ENCODE measurements at places on chromosomes 5 and 9.

- DNase-seq = no peak
These were observed 208.6 kb downstream of the DRD1 start for GRCh38 chr5:175235251-175235960.

- DNase-seq = no peak
These were observed 40.9 kb upstream of the NSMF start for GRCh38 chr9:137499858-137500661.

DNA sequence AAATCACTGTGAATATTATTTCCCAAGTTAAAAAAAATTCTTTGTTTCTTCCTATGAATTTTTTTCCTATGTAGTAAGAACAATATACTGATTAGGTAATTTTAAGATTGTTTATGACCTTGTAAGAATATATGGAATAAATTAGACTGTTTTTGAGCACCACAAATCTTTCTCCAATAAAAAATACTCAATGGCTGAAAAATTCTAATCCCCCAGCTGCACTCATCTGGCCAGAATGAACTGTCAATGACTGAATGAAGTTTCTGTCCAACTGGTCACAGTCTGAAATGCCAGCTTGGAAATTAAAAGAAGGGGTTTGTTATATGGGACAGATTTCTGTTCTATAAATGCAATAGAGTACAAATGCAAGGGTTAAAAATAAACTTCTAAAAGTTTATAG lies 569.5 kb upstream of the SEMA6A start:
- no peak for DNase-seq

- no peak for DNase-seq
These were observed 22.7 kb upstream of the CXCL14 start for GRCh38 chr5:135601466-135601865.

- no peak for DNase-seq
These were observed 104.1 kb downstream of the TSSK1B start for GRCh38 chr5:113330533-113331208.

DNA sequence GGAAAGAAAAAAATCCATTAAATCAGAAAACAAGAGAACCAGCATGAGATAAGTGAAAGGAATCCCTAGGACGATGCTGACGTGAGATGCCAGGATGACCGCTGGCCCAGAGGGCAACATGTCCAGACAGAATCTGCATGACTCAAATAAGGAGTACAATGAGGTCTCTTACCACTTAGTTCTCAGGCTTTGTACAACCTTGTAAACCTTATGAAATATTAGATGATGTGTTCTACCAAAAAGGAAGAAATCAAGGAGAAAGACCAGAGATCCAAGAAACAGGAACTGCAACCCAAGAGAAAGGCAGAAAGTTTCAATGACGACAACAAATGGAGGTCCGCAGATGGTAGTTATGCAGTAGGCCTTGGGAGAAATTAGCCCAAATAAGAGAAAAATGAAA lies 2.8 kb upstream of the GPR150 start:
- DNase-seq = no peak

GRCh38 chr9:131069699-131070098 lies 26.6 kb upstream of the AIF1L start:
- DNase-seq = no peak

GRCh38 chr5:41637869-41638268 lies 127.5 kb upstream of the PLCXD3 start:
- no peak for DNase-seq

DNA sequence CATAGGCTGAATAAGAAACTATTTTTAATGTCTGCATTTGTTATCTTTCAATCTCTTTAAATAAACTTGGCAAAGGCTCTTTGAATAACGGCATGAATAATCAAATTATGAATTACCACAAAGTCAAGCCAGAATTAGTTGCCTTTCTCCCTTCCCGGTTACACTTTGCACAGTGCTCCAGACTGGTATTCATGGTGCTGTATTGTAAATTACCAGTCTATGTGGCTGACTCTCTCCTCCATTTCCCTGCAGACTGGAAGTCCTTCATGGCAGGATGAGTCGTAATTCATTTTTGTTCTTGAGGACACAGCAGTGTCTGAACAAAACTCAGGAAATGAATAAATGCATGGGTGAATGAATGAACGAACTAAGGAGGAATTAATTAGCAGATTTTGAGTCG lies 142.9 kb downstream of the GNA14 start:
- no peak for DNase-seq

GRCh38 chr5:125409861-125410536 lies 663.6 kb upstream of the ZNF608 start:
- DNase-seq = peak; percentile 40

DNA sequence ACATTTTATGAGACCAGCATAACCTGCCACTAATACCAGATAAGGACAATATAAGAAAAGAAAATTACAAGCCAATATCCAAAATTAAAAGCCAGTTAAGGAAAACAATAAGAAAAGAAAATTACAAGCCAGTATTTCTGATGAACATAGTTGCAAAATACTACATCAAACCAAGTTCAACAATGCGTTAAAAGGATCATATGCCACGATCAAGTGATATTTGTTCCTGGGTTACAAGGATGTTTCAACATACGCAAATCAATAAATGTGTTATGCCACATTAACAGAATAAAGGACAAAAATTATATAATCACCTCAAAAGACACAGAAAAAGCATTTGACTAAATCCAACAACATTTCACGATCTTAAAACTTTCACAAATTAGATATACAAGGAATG lies 431.9 kb downstream of the ELAVL2 start:
- no peak for DNase-seq

DNA sequence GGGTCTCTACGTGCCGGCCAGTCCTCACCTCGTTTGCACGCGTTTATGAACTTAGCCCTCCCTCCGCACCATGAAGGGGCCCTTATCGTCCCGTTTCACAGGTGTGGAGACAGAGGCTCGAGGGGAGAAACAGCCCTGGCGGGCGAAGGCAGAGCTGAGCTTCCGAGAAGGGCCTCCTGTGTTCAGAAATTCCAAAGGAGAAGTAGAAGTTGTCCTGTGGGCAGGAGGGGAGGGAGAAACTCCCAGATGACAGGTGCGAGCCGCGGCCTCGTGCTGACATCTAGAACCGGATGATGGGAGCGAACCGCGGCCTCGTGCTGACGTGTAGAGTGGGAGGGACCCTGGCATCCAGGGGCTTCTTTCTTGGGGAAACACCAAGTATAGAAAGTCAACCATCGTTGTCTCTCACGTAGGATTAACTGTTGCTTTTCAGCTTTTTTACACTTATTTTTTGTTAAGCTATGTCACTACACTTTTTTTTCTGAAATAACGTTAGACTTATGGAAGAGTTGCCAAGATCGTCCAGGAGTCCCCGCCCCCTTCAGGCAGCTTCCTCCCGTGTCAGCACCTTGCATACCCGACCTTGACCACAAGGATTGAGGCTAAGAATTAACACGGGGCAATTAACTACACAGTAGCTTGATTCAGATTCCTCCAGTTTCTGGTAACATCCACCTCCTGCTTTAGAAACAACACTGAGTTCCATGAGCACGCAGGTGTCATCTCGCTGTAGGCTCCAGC lies 42.8 kb upstream of the NKD2 start:
- no peak for DNase-seq

DNA sequence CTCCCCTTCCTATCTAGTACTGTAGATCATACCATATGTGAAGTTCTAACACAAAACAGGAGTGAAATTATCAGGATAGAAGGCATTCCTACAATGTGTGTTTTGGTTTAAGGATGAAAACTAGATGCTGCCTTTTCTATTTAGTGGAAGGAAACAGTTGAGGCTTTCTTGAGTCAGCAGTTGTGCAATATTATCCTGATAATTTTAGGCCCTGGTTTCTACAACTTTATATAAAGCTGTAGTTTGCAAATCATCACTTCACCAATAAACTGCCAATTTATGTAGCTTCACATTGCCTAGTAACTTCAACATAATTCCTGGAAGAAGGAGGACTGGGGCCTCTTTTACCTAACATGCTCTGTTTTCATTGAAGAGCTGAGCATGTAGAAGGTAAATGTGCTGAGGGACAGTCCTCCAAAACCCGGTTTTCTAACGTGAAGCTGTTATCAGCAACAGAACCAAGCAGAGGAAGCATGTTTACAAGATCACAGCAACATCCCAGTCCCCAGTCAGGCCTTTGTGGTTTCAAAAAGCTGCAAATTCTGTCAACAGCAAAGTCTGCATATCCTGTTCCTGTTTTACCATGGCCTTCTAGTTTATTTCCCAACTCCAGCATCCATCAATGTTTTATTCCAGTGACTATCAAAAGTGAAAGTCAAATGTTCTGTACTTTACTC lies 513.4 kb upstream of the MEF2C start:
- DNase-seq = no peak

DNA sequence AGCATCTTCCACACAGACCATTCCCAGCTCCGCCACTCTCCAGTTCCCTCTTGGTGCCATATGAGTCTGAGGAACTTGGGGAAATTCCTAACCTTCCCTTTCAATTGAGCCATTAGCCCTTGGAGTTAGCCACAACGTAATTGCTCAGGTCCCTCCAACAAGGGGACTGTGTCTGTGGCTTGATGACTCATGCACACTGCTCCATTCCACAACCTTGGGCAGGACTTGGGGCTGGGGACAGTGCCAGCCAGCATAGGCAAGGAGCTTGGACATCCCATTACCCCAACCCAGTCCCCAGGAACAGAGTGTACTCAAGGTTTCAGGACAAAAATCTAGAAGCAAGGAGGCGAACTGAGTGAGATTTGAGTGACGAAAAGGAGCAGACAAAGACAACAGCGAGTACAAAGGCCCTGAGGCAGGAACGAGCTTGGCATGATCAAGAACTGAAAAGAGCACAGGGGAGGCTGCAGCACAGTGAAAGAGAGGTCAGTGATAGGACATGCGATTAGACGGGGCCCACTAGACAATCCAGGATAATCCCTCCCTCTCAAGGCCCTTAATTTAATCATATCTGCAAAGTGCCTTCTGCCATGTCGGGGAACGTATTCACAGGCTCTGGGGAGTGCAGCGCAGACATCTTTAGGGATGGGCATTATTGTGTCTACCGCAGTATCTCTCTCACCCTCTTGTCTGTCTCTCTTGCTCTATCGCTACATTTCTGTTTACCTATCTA lies 16.0 kb upstream of the JADE2 start:
- no peak for DNase-seq

DNA sequence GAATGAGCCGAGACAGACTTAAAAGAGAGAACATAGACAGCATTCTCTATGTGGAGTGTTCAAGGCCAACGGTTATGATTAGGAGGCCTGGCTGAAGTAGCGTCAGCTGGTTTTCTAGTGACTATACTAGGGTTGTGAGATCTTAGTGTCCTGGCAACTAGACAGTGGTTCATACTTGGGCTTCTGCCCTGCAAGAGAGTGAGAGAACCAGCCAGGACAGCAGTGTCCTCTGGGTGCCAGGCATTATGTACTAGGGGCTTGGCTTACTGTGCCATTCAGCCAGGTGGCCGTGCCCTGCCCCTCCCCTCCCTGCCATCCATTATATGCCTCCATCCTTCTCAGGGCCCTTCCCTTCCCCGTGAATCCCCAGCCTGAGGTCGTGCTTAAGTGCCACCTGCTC lies 56.8 kb downstream of the TRIO start:
- peak; percentile 94 for DNase-seq

- DNase-seq = peak; percentile 51
These were observed 219.8 kb upstream of the TBCA start for GRCh38 chr5:77995793-77996409.

DNA sequence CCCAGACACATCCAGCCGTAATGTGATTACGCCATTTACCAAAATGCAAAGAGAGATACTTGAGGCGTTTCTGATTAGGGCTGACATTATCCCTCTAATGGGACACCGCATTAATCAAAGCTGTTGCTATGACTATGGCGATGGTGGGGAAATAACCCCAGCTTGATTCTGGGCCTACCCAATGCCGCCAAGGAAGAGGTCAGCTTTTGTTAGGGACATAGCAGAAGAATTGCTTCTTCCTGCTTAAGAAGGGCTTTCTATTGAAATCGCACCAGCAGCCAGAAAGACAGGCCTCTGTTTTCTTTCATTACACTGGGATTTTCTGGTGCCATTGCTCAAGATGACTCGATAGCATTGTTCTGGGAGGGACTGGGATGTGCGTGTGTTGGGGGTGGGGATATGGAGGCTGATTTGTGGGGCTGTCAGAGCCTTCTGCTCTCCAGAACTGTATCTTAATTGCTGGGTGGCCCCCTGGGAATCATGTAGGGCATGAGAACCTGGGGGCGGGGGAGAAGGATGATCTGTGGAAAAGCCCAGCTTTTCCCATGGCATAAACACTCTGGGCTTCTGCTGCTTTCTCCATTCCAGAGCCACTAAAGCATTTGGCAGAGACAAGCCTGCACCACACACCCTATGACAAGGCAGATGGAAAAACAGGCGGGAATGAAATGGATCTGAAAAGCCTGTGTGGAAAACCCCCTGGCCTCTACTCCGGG lies 106.5 kb upstream of the RAD23B start:
- DNase-seq = no peak

DNA sequence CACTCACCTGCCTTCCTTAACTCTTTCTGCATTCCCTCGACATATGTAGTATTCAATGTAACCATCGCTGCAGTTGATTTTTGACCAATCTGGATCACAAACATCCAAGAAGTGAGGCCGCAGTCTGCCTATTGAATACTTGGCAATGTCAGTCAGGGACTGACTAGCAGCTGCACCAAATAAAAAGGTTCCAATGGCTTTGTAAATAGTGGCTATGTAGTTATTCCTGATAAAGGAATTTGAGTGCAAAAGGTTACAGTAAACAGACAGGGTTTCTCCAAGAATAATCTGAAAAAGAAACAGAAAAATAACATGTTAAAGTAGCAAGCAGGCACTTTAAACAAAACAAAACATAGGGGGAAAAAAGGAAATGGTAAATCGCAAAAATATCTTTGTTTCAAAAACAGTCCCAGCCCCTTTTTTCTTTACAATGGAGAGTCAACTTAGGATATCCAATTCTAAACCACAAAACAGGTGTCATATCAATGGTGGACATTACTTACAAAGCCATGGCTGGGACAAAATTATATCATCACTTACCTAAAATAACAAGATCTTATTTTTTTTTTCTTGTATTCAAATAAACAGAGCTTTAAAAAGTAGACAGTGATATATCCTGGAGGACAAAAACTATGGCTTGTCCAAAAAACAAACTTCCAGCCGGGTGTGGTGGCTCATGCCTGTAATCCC lies 66.8 kb downstream of the PLPP1 start:
- no peak for DNase-seq

GRCh38 chr9:37978983-37979382 lies 75.1 kb upstream of the SLC25A51 start:
- no peak for DNase-seq

- DNase-seq = no peak
These were observed 16.9 kb downstream of the SEMA6A start for GRCh38 chr5:116557669-116558271.

GRCh38 chr9:129639034-129639630 lies 2.8 kb downstream of the ASB6 start:
- no peak for DNase-seq
